ENCODE measurements at places on chromosomes 6 and 20. TPM values are rescaled to one million over a fixed set of nuclear protein-coding genes. Genes with fewer than 3 reads are reported as not detected.
A peak's percentile ranks its signal among the peaks of the same experiment; 100 is the strongest.

DNA sequence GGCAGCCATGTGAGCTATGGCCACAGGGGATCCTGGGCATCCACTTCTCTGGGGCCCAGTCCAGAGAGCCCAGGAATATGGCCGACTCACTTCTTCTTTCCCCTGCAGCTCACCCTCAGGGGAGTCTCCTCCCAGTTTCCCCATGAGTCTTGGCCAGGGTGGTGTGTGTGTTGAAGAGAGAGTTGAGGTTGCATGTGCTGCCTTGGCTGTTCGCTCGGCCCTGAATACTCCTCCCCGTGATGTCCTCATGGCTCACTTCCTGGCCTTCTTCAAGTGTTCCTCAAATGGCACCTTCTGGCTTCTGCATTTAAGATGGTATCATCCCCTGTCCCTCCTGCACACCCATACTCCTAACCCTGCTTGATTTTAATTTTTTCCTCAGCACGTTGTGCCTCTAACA, 3.2 kb upstream of the TREML1 start:
- H3K4me1 ChIP-seq, result no peaks in the 10 kb centered on the region
- H3K27me3 ChIP-seq, result peaks cover 27% of the 10 kb centered on the region
- H3K36me3 ChIP-seq, result no peaks in the 10 kb centered on the region
- DNase-seq, result no peak

LTB gene
- total RNA-seq, result 0.34 TPM

DNA sequence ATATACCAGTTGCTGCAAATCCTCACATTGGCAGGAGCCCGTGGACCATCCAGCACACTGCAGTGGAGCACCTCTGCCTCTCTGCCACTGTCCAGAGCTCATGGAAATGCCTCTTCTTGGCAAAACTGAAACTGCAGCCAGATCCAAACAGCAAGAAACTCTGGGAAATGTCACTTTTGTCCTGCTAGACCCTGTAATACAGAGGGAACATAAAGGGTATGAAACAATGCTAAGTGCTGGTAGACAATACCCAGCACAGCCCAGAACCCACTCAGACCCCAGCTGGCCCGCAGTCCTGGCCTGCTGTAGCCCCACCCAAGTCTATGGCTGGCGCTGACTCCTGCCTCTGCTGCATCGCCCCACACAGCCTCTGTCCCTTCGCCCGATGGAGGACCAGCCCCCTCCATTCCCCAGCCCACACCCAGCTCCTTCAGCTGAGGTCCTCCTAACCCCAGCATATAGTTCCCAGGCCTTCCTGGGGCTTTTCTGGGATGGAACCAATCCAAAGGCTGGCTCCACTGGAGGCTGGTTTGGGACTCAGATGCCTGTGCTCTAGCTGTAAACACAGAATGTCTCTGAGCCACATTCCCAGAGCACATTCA, 242.5 kb downstream of the LRFN2 start:
- H3K36me3 ChIP-seq, result no peaks in the 10 kb centered on the region
- H3K4me3 ChIP-seq, result no peak overlapping the region
- no peak overlapping the region for H3K27ac ChIP-seq
- DNase-seq, result peak; percentile 58
- peaks cover 5% of the 10 kb centered on the region for H3K27me3 ChIP-seq

PBOV1 gene
- not detected for total RNA-seq

GRCh38 chr6:13838616-13839015, 24.3 kb upstream of the MCUR1 start:
- H3K4me1 ChIP-seq, result no peaks in the 10 kb centered on the region
- no peaks in the 10 kb centered on the region for H3K27me3 ChIP-seq
- H3K4me3 ChIP-seq, result no peak overlapping the region
- no peaks in the 10 kb centered on the region for H3K36me3 ChIP-seq

DNA sequence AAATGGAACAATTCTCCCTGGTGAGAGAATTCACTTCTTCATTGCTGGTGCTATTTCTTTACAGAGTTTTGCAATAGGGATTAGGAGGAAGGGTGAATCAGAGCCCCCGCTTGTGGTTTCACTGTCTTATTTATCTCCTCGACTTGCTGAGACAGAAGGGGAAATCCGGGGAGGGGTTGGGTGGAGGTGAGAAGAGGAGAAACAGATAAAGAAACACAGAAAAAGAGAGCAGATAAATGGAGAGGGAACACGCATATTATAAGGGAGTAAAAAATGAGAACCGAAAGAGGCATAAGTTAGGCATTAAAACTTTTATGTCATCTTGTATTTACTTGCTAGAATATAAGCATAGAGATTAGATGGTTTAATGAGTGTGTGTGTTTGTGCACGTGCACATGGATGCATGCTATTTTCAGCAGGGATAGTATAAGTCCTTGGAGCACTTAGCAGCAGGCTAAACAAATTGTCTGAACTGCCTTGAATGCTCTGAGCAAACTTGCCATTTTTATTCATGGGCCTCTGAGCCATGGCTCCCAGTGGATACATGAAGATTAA, 105.0 kb downstream of the OLIG3 start:
- no peaks in the 10 kb centered on the region for H3K36me3 ChIP-seq
- no peak overlapping the region for H3K4me3 ChIP-seq
- DNase-seq, result no peak
- peaks cover 7% of the 10 kb centered on the region for H3K27me3 ChIP-seq
- H3K4me1 ChIP-seq, result no peaks in the 10 kb centered on the region

DNA sequence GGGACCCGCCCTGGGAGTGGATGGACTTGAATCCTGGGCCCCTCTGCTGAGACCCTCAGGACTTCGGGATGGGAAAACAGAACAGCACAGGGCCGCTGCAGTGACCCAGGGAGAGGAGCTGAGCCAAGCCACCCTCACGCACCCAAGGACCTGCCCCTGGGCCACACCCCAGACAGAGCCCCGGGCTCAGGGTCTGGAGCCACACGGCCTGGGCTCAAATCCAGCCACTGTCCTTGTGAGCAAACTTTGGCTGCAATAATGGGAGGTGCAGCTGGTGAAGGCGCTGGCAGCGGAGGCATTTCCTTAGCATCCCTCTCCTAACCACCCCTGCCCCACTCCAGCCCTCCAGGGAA, 207.7 kb downstream of the PREX1 start:
- no peak for DNase-seq
- H3K36me3 ChIP-seq, result no peaks in the 10 kb centered on the region
- no peak overlapping the region for H3K27ac ChIP-seq

DNA sequence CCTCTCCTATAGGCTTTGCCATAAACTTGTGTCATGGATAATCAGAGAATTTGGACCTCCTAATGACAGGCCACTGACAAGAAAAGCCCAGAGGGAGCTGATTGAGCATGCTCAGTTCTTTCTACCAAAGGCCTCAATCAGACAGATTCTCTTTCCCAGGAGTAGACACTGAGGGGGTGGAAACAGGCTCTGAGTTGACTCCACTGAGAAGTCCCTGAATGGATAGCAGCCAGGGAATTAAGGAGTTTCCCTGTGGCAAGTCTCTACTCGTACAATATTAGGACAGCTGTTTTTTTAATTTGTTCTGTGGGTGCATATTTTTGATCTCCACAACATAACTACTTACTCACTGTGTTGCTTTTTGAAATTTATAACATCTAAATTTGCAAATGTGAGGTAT, 63.3 kb downstream of the SLC16A10 start:
- H3K4me1 ChIP-seq, result no peaks in the 10 kb centered on the region
- no peak overlapping the region for H3K27ac ChIP-seq
- peaks cover 4% of the 10 kb centered on the region for H3K36me3 ChIP-seq
- no peak for DNase-seq

DNA sequence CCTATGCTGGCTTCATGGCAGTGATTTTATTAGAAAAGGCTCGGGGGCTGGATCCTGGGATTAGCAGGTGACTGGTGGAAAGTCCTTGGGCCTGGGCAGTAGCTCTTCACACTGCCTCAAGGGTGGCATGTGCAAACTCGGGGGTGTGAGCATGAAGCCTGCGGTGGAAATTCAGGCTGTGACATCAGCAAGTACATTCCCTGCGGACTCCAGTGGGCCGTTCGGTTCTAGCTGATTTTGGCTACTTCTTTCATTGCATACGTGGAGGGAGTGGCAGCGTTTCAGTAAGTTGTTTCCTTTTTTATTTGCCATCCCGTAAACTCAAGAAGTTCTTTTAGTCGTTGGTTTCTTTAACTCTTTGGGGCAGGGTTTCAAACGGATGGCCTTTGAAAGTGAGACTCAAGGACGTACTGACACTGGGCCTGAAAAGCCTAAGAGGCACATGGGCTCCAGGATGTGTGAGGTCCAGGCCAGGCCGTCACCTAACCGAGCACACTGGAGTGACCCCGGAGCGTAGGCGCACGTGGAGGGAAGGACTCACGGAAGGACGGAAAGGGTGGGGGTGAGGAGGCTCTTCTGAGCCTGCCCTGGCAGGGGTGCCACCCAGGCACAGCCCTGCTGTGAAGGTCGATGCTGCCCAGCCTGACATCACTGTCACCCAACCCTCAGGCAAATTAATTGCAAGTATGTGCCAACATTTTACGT, 104.0 kb upstream of the FRMD1 start:
- H3K4me3 ChIP-seq, result no peak overlapping the region
- no peaks in the 10 kb centered on the region for H3K36me3 ChIP-seq
- H3K27ac ChIP-seq, result no peak overlapping the region
- peak; percentile 48 for DNase-seq

GRCh38 chr6:44636561-44637248, 249.2 kb downstream of the CDC5L start:
- H3K4me3 ChIP-seq, result no peak overlapping the region
- H3K27ac ChIP-seq, result no peak overlapping the region
- DNase-seq, result no peak
- H3K4me1 ChIP-seq, result no peaks in the 10 kb centered on the region

VWA7 gene
- total RNA-seq, result 6.4 TPM

E2F1 gene
- 32.8 TPM for total RNA-seq

ZBP1 gene
- not detected for total RNA-seq

DNA sequence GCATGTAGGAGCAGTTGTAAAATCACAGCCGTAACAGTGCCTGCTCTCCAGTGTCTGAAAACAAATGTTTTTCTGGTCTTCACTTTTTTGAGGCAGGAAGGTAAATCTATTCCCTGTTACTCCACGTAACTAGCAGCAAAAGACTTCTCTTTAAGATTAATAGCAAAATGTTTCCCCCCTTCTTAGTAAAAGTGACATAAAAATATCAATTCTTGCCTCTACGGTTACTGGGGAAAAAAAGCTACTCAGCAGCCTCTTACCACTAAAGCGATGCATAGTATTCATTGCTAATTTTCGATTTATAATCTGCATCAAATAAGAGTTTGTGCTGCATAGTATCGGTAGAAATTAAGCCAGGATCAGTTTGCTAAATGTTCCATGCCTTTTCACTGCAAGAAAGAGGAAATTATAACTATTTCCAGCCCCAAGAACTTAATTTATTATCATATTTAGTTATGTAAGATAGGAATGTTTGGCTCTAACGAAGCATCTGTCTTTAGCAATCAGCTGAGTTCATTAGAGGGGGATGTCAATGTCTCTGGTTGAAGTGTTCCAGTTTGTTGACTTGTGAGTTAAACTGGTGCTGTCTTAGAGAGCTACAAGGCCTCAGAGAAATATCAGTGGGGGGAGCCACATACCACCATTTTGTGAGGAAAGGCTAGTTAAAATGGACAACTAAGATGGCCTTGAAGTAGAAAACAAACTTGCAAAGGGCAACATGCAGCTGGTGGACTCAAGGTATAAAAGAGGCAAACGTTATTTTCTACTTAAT, 617 bp upstream of the TSPYL1 start:
- H3K27ac ChIP-seq, result peak overlapping the region; percentile 100
- no peaks in the 10 kb centered on the region for H3K27me3 ChIP-seq
- peaks cover 24% of the 10 kb centered on the region for H3K36me3 ChIP-seq
- peaks cover 46% of the 10 kb centered on the region for H3K4me1 ChIP-seq

- H3K27ac ChIP-seq, result no peak overlapping the region
- peaks cover 49% of the 10 kb centered on the region for H3K27me3 ChIP-seq
- no peak overlapping the region for H3K4me3 ChIP-seq
- H3K36me3 ChIP-seq, result no peaks in the 10 kb centered on the region
- no peak for DNase-seq
These were observed 87.2 kb downstream of the CD40 start for GRCh38 chr20:46205349-46205748.

DNA sequence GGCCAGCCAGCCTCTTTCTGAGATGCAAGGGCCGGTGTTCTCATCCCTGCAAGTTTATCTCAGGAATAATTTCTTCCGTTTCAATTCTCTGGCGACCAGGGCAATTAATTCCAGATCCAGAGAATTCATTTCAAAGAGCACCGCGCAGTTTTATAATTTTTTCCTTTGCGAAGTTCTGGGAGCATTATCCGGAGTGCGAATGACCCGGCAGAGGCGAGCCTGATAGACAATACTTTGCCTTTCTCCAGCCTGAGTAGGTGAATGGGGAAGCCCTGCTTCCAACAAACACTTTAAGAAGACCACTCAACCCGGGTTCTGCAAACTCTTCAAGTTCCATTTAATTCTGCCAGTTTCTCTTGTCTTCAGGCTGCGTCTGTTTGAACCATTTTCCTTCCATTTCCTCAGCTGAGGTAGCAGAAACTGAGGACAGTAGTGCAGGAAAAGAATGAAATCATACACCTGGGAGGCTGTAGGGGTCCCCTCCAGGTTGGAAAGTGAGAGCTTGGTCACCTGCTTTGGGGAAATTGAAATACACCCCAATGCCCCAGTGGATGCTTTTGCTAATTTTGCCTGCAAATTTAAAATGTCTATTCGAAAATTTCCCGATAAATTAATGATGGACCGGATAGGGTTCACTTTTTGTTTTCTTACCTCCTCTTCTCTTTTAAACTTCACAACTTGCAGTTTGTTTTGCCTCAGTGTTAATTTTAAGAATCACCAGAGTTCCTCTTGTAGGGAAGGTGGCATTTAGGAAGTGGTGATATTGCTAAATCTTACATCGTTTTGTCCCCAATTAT, 1.1 kb downstream of the VGLL2 start:
- H3K36me3 ChIP-seq, result no peaks in the 10 kb centered on the region
- no peak overlapping the region for H3K27ac ChIP-seq
- H3K4me3 ChIP-seq, result peak overlapping the region; percentile 83
- H3K27me3 ChIP-seq, result peaks cover 95% of the 10 kb centered on the region

OSTM1 gene
- 14.5 TPM for total RNA-seq

DNA sequence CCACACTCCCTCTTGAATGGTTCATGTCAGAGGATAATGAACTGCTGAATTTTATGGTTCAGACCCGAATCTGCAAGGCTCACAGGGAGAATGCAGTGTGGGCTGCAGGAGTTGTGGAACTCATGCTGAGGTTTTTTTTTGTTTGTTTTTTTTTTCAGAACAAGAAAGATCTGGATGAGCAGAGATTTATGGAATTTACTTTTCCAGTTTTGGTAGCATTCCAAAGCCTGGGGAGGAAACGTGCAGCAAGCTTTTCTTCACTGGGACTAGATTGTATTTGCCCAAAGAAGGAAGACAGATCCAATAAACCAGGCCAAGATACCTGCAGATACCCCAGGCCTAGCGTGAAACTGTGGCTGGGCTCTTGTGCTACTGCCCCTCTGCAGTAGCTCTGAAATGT, 223.9 kb upstream of the TAB2 start:
- H3K27ac ChIP-seq, result peak overlapping the region; percentile 24
- peaks cover 20% of the 10 kb centered on the region for H3K4me1 ChIP-seq
- DNase-seq, result no peak
- H3K36me3 ChIP-seq, result no peaks in the 10 kb centered on the region

All from type B pancreatic cell (in vitro differentiated cells).